ENCODE measurements at places on chromosomes 16 and 17.
A peak's percentile ranks its signal among the peaks of the same experiment; 100 is the strongest.

- peak; percentile 9 for DNase-seq
Measured at GRCh38 chr16:53872248-53873221, 168.6 kb downstream of the FTO start.

DNA sequence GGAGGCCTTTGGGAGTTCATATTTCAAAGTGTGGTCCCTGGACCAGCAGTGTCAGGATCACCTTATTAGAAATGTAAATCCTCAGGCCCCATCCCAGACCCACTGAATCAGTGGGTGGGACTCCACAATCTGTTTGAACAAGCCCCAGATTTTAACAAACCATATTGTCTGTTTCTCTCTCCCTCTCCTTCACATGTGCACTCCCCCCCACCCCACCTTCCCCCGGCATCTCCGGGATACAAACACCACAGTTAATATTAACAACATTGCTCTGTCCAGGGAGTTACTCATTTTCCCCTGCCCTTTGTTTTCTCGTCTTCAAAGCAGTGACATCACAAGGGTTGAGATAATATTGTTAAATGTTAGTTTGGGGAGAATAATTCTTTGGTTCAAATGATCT lies 127.3 kb downstream of the KATNIP start:
- DNase-seq: no peak

DNA sequence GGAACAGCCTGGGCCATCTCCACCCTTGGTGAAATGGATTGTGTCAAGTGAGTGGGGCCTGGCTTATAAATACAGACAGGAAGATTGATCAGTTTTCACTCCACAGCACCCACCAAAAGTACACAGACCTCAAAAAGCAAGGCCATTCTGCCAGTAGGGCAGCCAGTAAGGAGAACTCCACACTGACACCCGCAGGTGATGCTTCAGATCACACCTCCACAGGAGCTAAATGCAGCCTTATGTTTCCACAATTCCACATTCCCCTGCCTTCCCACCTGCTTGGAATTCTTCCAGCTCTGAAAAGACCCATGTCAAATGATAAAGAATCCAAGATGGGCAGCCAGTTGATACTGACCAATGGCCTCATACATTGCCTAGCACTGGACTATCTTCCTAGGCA lies 191.1 kb downstream of the ZFHX3 start:
- DNase-seq: peak; percentile 28

DNA sequence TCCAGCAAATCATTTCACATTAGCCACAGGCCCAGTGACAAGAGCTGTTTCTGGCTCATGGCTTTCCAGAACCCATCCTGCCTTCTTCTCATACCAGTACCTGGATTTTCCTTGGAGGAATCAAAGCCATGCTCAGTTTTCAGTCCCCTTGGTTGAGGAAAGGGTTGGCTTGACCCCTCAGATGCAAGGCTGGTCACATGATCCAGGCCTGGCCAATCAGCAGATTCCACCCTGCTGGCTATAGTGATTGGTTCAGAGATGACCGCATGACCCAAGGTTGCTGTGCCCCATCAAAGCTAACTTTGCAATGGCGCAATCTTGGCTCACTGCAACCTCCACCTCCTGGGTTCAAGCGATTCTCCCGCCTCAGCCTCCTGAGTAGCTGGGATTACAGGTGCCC lies 45.0 kb downstream of the MMP15 start:
- no peak for DNase-seq

- no peak for DNase-seq
Measured at GRCh38 chr17:67831268-67831667, 6.0 kb downstream of the BPTF start.

- DNase-seq: no peak
Measured at GRCh38 chr17:72412650-72413076, 291.8 kb downstream of the SOX9 start.

Measured in AML-193 (cell line).